ENCODE measurements at places on chromosomes 11 and 22.

GRCh38 chr11:7512525-7513233, 1.1 kb upstream of the PPFIBP2 start:
- DNase-seq: no peak

- DNase-seq: no peak
Measured at GRCh38 chr11:131534611-131535010, 164.2 kb downstream of the NTM start.

DNA sequence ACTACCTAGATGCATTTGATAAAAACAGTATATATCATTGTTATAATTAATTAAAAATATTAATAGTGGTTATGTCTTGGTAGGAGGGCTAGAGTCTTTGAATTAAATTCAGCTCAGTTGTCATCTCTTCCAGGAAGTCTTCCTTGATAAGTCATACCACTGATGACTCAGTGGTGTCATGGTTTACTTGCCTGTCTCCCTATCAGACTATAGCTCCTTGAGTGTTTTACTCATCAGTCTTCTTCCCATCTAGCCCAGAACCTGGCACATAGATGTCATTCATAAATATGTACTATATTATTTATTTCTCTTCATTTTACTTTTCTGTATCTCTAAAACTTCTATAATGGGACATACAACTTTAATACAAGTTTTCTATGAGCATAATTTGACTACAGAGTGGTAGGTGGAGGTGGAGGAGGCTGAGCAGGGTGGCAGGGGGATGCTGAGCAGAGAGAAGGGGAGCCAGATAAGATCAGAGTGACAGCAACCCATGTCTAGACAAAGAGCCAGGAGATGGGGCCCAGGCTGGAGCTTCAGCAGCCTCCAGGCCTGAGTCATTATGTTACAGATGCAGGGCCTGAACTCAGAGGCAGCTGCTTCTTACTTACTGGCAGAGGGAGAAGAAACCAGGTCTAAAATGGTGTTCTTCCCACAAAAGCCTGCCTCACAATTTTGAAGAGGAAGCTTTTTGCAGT, 82.3 kb upstream of the PHOX2A start:
- peak; percentile 31 for DNase-seq

DNA sequence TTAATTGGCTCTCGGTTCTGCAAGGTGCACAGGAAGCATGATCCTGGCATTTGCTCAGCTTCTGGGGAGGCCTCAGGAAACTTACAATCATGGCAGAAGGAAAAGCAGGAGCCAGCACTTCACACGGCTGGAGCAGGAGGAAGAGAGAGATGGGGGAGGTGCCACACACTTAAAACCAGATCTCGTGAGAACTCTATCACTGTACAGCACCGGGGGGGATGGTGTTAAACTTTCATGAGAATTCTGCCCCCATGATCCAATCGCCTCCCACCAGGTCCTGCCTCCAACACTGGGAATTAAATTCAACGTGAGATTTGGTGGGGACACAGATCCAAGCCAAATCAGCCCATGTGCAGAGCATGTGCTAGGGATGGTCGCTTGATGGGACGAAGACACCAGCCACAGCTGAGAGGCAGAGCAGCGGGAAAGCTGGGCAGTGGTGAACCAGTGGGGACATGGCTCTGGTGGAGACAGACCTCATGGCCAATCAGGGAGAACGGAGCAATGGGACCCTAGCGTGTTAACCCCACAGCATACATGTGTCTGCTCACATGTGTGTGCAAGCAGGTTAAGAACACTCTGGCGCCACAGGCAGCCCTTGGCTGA, 6.2 kb downstream of the TANGO2 start:
- DNase-seq: no peak

DNA sequence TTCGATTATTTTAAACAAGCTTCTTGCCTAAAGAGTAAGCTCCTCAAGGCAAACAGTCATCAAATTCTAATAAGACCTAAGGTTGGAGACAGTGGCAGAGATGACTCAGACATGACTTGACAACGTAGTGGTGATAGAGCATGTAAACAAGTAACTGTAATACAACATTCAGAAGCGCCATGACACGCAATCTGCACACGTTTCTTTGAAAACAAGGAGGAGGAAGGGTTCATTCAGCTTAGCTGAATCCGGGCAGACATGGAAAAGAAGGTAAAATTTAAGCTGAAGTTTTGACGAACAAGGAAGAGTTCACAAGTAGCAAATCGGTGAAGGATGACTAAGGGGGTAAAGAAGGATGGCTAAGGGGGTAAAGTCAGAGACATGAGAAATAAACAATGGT, 152.4 kb upstream of the ZC3H12C start:
- no peak for DNase-seq
